ENCODE measurements at places on chromosomes 6 and 20. TPM values are rescaled to one million over a fixed set of nuclear protein-coding genes. Genes with fewer than 3 reads are reported as not detected.
A peak's percentile ranks its signal among the peaks of the same experiment; 100 is the strongest.

Gene OR2J3
- not detected for total RNA-seq

Gene SEMG1
- total RNA-seq = not detected

- no peak for DNase-seq
Measured at GRCh38 chr20:53748821-53749421, 155.3 kb upstream of the ZNF217 start.

Gene GSTA2
- not detected for total RNA-seq

Gene MARCKS
- 171 TPM for total RNA-seq

DNA sequence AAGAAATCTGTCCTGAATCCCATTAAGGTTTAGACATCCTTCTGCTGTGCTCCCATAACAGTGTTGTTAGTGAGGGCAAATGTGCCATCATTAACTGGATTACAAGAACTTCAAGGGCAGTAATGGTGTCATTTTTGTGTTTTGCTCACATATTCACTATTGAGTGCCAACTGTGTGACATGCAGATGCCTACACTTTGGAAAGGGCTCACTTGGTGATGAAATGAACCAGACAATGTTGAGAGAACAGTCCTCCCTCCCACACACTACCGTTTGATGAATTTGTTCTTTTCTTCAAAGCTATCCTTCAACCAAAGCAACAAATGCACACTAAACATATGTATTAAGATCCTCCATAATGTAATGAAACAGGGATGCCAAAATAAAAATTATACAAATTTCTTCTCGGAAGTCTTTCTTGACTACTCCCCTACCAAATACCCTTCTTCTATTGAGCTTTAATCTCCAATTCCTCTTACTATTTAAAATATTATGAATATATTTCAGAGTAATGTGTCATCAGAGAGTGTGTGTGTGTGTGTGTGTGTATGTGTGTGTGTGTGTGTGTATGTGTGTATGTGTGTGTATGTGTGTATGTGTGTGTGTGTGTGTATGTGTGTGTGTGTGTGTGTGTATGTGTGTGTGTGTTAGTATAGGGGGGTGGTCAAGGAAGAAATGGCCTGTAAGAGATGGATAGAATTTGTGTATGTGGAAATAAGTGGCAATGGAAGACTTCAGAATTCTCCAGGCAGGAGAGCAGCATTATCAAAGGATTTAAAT lies 92.3 kb upstream of the ENPP5 start:
- no peak for DNase-seq

Gene ZSWIM3
- 8.2 TPM for total RNA-seq

- DNase-seq = no peak
Measured at GRCh38 chr6:106135911-106136571, 49.9 kb downstream of the PRDM1 start.

Gene KIF25
- total RNA-seq = not detected

- no peak for DNase-seq
Measured at GRCh38 chr6:169858935-169859351, 107.5 kb downstream of the ERMARD start.

Gene TLDC2
- not detected for total RNA-seq

- DNase-seq = no peak
Measured at GRCh38 chr20:63106765-63107448, 100.1 kb upstream of the BHLHE23 start.

- DNase-seq = no peak
Measured at GRCh38 chr6:155543166-155543847, 87.7 kb upstream of the NOX3 start.

Gene LCA5
- 6.1 TPM for total RNA-seq

- peak; percentile 19 for DNase-seq
Measured at GRCh38 chr6:4059115-4059777, 19.7 kb downstream of the FAM217A start.

Gene FLRT3
- total RNA-seq = 0.18 TPM

Measured in pulmonary artery endothelial cell (primary cell).